RWPE2 (cell line): ENCODE measurements at places on chromosomes 2 and 18.
A peak's percentile ranks its signal among the peaks of the same experiment; 100 is the strongest.

GRCh38 chr2:241770185-241770935 is 6.3 kb upstream of the GAL3ST2 start:
- peak; percentile 49 for DNase-seq

DNA sequence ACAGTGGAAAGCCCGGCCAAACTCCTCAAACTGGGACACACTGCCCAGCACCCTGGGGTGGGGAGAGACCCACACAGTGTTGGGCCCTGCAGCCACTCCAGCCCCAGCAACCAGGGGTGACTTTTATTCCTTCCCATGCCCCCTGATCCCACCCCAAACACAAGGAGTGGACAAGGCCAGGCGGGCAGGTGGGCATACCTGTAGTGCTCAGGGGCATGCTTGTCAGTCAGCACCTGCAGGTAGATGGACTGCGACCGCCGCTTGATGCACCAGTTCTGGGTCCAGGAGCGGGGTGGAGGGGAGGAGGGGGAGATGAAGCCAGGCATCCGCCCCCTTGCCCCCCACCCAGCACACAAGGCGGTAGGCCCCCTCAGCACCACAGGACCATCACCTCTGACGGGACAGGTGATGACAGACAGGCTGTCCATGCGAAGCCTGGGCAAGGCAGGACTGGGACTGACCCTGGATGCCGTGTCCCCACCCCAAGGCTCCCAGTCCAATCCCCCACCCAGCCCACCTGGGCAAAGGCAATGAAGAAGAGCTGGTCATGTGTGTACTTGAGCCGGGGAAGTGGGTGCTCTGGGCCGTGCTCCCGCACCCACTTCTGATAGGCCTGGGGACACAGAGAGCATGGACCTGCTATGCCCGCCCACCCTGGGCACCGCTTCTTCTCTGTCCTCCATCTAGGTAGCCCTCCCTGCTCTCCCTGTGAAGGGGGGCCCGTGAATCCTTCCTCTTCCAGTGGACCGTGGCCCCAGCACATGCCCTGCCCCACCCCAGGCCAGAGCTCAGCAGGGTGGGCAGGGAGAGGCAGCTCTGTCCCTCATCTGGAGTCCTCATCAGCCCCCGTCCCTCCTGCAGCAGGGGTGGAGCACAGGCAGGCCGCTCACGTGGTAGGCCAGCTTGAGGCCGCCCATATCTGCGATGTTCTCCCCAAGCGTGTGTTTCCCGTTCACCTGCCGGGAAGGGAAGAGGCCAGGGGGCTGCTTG is 7.1 kb downstream of the ECEL1 start:
- DNase-seq = peak; percentile 49

- DNase-seq = no peak
Measured at GRCh38 chr2:133235968-133236367, 332.3 kb downstream of the NCKAP5 start.

DNA sequence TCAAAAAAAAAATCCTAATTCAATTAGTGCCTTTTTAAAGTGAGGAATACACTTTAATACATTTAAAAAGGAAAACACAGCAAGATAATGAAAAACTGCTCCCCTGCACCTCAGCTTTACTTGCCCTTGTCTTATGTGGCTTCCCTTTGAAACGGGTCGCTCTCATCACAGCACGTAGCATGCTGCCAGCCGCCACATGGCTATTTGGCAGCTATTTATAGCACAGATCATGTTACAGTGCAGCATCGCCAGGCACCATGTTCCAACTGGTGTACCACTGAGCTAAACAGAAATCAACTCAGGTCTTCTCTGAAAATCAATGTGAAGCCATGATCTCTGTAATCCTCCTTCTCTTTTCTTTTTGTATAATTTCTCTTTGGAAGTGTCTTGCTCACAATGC is 65.1 kb downstream of the TMEM182 start:
- DNase-seq = no peak

DNA sequence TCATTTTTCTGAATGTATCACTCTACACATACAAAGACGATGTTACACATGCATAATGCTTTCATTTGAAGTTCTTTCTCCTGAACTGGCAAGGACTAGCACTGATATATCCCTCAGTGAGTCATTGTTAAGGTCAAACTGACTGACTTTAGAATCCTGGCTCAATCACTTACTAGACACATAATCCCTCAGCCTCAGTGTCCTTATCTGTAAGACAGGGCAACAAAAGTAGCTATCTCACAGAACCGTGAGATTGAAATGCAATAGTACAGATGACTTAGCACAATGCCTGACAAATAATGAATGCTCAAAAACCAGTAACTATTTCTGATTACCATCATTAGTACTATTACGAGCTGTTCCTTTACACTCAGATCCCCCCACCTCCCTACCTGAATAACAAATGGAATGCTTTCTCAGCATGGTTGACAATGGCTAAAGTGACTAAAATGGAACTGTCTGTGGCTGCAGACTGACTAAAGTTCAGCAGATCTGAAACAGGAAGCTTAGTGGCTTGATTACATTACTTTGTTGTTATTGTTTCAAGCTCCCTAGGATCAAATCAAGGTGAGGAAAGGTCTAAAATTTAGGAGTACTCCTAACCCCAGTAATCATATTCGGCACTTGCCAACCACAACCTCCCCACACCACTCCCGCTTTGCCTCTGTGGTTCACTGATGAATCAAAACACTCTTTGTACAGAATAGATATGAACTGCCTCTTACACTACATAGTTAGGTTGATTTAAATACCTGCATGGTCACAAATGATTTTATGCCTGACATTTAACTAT is 35.8 kb upstream of the CACNB4 start:
- no peak for DNase-seq

- no peak for DNase-seq
Measured at GRCh38 chr2:53751728-53752127, 15.9 kb upstream of the CHAC2 start.

- no peak for DNase-seq
Measured at GRCh38 chr2:66217039-66217585, 217.8 kb upstream of the MEIS1 start.

- no peak for DNase-seq
Measured at GRCh38 chr2:38438883-38439612, 62.0 kb upstream of the ATL2 start.

- no peak for DNase-seq
Measured at GRCh38 chr2:53609551-53609950, 158.1 kb upstream of the CHAC2 start.

- DNase-seq = no peak
Measured at GRCh38 chr2:41111836-41112627, 660.1 kb upstream of the SLC8A1 start.

DNA sequence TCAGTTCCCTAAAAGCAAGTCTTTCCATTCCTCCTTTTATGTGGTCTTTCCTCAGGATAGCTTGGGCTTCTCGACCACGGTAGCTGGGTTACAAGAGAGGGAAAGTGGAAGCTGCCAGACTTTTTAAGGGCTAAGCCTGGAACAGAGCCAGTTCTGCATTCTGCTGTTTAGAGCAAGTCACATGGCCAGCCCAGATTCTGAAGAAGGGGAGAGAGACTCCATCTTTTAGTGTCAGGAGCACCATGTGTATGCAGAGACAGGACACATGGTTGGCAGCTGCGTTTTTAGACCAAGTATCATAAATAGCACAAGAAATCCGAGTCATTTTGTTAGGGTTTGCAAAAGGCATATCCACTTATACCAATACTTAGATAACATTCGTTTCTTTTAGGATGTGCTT is 4.7 kb downstream of the HMSD start:
- DNase-seq = no peak

DNA sequence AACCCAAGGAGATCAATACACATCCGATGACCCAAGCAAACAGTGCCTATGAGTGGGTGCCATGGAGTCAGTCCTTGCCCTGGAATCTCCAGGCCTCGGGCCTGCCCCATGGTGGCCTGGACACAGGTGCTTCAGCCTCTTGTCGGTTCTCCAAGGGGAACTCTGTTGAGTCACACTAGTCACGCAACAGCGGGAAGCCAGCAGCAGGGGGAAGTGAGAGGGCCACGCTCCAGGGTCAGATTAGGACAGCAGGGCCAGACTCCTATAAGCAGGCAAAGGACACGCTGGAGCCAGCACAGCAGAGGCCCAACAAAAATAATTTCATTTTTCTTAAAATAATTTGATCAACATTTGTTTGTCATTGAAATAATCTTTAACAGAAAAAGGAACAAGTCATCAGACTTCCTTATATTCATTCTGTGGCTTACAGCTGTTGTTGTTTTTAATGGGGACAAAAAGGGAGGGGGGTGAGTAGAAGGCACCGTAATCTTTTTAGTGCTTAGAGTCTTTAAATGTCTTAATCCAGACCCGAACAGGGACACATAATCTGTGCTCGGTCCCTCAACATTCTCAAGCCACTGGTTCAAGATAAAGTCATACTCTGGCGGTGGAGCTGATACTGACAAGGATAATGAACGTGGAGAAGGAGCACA is 16.4 kb upstream of the ARMC9 start:
- no peak for DNase-seq
